ENCODE measurements at places on chromosomes 1 and 21.
A peak's percentile ranks its signal among the peaks of the same experiment; 100 is the strongest.

GRCh38 chr21:34198231-34199120 is 125.1 kb downstream of the MRPS6 start:
- no peak for DNase-seq

- no peak for DNase-seq
These were observed 115.9 kb upstream of the JUN start for GRCh38 chr1:58899587-58900271.

GRCh38 chr1:40362699-40363098 is 10.8 kb upstream of the SMAP2 start:
- no peak for DNase-seq

GRCh38 chr1:247114351-247115140 is 10.4 kb upstream of the ZNF669 start:
- no peak for DNase-seq

DNA sequence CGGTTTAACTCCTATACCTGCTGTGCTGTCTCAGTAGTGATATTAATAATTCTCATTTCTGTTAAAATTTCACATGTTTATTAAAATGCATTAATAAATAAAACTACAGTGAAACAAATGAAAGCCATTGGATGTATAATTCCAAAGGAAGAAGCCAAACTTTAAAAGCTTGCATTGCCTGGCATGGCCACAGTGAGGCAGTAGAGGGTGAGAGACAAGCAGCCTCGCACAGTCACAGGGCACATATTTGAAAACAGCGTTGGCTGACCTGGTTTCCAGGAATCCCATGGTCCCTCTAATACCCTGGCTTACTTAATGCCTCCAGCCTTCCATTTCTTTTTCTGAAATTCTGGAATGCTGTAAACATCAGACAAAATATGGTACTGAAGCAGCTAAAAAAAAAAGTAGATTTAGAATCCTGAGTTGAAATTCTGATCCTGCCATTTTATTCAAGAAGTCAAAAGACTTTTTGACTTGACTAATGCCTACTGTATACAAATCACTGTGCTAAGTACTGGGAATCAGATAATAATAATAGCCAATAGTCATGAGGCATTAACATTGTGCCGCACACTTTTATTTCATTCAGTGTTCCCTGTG is 6.7 kb upstream of the RNASEL start:
- peak; percentile 78 for DNase-seq

- no peak for DNase-seq
These were observed 103.2 kb downstream of the SCCPDH start for GRCh38 chr1:246827396-246827795.

- DNase-seq, result no peak
These were observed 598.5 kb upstream of the ADAMTS5 start for GRCh38 chr21:27565364-27565763.

DNA sequence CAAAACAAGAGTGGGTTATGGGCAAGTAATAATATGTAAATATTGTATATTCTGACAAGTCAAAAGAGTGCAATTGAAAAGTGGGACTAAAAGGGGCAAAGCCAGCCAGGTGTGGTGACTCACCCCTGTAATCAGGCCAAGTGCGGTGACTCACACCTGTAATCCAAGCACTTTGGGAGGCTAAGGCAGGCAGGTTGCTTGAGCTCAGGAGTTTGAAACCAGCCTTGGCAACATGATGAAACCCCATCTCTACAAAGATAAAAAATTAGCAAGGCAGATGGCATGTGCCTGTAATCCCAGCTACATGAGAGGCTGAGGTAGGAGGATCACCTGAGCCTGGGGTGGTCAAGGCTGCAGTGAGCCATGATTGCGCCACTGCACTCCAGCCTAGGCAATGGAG is 304.0 kb downstream of the HHIPL2 start:
- DNase-seq, result no peak

DNA sequence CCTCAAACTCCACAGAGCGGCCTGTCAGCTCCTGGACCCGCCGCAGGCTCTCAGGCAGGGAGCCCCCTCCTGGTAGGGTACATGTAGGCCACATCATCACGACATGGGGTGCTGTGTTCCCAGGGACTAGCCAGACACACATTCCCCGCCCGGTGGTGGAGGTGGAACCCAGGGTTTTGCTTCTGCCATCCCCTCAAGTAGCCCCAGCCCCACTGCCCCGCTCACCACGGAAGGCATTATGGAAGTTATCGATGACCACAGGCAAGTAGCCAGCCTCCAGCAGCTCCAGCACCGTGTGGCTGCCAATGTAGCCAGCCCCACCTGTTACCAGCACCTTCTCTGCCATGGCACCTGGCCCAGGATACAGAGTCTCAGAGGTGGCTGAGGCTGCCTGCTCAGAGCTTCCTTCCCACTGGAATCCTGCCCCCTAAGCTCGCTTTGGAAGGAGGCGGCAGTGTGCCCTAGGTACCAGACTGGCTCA is 1.9 kb downstream of the GALE start:
- no peak for DNase-seq

- DNase-seq, result no peak
These were observed 90.0 kb downstream of the GLUL start for GRCh38 chr1:182301467-182302198.

GRCh38 chr21:41833497-41834115 is 45.5 kb downstream of the PRDM15 start:
- DNase-seq, result no peak

All from CD4-positive, alpha-beta T cell (primary cell).